AG08396 (cell line): ENCODE measurements at places on chromosomes 1 and 21.

- DNase-seq: no peak
Observed at GRCh38 chr1:194734970-194735369, 1548.6 kb upstream of the B3GALT2 start.

GRCh38 chr1:181208083-181208482, 119.6 kb downstream of the IER5 start:
- no peak for DNase-seq

DNA sequence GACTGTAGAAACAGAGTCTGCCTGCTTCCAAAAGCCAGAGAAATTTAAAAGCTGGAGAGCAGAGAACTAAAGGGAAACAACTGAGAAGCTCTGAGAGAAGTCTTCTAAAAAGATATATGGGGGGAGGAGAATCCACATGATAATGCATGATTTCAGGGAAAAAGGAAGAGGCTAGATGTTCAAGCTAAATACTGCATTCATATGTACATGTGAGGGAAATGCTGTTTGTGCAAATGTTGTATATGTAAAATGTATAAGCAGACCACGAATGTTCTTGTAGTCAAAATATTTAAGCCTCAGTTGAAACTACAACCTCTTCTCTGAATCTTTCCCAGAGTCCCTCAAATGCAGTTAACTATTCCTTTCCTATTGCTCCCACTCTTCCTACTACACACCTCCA, 79.2 kb downstream of the AKT3 start:
- DNase-seq: no peak

DNA sequence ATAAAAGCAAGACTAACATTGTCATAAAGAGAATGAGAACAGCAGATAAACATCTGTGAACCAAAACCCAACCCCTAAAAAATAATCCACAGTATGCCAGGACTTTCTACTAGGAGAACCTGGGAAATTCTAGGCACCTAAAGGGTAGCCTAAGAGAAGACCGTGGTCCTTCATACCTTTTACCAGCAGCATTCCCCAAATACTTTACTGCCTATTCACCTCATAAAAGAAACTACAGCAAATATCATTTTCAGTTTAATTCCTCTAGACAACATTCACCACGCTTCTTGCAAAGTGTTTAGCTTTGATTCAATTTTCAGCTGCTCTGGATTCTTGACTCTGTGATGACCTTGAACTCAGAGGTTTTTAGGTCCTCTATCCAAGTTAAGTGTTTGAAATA, 1180.7 kb upstream of the B3GALT2 start:
- no peak for DNase-seq

DNA sequence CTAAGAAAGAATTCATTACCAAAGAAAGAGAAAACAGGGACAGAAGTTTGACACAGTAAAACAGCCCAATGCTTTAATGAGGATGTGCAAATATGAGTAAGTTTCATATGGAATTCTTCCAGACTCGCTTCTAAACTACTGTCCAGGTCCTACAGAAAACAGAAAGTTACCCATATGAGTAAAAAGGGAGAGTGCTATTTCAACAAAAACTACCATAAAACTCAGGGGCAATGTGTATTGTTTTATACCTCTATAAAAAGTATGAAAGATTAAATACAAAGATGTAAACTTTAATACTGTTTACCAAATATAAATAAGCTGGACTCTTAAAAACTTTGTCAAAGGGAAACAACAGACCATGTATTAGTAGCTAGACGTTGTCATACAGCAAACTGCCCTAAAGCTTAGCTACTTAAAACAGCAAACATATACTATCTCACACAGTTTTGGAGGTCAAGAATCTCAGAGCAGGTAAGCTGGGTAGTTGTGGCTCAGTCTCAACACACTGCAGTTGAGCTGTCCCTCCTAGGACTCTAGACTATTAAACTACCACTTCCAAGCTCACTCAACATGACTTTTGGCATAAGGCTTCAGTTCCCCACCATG, 174.9 kb downstream of the COP1 start:
- DNase-seq: no peak

- no peak for DNase-seq
Observed at GRCh38 chr1:21620496-21620895, 48.7 kb downstream of the RAP1GAP start.

GRCh38 chr1:72530646-72531045, 248.3 kb upstream of the NEGR1 start:
- no peak for DNase-seq

DNA sequence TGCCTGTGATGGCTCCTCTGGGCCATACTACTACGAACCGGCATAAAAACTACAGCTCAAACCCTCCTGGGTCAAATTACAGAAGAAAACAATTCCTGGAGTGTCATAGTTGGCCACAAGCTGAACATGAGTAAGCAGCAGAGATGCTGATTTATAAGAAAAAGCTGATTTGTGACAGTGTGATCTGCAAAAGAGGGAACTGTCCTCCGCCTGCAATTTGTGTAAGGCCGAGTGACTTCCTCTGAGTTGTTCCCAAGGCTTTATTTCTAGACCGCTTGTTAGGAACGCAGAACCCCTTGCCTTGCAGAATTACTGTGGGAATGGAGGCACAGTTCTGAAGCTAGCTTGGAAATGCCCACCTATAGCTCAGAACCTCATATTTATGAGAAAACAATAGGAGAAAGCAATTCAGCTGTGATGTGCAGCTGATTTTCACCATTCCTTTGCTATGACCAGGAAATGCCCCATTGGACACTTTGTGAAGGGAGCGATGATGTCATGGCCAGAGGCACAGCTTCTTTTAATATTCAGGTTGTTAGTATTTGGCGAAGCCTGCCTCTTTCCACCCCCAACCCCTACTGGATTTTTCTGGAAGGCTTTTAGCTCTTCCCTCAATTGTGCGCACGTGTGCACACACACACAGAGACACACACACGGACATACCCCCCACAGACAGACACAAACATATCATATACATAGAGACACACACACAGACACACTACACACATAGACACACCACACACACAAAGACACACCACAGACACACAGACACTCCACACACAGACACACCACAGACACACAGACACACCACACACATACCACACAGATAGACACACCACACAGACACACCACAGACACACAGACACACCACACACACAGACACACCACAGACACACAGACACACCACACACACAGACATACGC, 47.6 kb downstream of the IER5 start:
- DNase-seq: peak; percentile 82
